ENCODE measurements at places on chromosomes 3 and 15.

DNA sequence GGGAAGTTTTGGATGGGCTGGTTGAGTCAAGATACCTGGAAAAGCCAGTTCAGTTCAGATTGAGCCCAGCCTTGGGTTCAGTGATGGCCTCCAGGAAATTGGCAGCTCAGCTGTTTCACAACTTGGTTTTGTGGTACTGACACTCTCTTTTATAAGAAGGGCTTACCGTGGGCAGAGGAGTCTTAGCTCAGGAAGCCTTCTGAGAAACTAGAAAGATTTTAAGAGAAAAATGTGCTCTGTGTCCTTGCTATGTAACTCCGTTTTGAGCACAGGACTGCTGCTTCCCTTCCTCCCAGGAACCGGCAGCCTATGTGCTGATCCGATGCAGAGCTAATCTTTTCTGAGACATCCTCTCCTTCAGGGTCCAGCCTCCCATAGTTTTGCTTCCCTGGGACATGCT is 46.6 kb upstream of the RASGRP1 start:
- DNase-seq, result no peak

- DNase-seq, result no peak
Measured at GRCh38 chr3:128597900-128598299, 52.7 kb downstream of the RPN1 start.

DNA sequence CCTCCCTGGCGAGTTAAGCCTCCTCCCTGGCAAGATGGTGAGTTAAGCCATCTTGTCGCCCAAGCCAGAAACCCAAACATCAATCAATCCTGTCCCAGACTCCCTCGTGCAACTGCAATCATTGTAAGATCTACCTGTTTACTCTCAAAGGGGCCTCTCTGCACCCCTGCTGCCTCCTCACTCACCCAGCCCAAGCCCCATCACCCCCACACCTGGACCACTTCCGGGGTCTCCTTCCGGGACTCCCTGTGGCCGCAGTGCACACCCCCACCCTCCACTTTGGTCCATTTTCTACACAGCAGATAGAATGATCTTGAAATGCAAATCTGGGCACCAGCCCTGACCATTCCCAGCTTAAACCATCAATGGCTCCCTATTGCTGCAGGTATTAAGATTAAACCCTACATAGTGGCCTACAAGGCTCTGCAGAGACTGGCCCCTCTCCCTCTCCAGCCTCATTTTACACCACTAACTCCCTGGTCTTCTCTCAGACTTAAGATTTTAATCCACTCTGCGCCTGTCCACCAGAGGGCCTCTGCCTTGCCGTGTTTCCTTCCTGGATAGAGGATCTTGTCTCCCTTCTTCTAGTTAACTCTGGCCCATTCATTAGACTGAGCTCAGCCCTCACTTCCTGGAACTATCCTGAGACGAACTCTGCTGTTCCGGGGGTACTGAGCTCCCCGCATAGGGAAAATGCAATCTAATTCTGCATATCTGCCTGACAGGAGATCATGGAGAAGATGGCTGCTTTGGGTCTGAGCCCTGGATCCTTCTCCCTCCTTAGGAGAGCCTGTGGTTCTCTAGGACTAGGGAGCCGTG is 41.9 kb upstream of the SLC6A1 start:
- no peak for DNase-seq

DNA sequence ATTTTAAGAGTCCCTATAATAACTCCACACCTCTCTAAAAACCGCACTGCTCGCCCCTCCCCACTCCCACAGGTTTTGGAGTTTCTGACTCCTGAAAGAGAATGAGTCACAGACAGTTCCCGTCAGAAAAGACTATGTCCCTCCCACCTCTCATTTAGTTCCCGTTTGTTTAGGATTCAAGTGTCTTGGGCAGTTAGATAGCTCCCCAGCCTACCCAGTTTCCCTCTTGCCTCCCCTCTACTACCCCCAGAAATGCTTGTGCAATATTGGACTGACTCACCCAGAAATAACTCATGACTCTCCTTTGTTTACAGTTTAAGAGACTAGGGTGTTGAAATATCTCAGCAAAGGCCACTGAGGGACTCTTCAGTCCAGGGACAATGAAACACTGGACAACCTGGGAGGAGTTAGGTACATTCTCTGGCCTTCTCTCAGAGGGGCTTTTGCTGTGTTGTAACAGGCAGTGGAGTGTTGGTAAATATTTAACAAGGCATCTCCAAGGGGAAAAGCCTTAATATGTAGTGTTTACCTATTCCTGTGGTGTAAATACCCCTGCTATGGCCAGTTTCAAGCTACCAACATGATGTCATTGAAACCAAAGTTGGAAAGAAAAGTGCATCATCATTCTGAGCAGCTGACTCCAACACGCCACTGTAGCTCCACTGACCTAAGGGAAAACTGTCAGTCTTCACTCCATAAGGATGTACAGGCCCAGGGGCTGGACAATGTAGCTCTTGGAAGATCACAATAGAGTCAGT is 96.1 kb upstream of the CHD2 start:
- no peak for DNase-seq

- DNase-seq, result no peak
Measured at GRCh38 chr3:112675943-112676535, 35.1 kb upstream of the CCDC80 start.

DNA sequence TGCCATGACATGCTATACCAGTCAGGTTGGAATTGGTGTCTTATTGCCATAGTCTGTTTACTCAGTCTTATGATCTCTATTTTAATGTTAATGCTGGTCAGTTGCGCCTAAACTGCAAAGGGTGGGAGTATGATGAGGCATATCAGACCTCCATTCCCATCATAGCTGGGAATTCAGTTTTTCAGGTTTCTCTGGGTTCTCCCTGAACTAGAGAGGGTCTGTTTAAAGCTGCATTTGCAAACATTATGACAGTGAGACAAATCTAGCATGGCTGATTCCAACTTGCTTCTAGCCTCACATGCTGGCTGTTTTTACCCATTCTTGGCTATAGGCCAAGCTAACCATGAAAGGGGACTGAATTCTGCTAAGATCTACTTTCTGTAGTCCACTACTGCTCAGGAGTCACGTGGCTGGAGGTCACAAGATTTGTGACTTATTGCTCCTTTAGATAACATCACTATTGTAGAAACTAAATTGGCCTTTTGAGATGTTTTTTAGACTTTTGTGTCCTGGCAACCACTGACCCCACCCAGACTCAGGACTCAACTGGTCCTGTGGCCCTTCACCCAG is 96.5 kb downstream of the TGFBR2 start:
- DNase-seq, result no peak

DNA sequence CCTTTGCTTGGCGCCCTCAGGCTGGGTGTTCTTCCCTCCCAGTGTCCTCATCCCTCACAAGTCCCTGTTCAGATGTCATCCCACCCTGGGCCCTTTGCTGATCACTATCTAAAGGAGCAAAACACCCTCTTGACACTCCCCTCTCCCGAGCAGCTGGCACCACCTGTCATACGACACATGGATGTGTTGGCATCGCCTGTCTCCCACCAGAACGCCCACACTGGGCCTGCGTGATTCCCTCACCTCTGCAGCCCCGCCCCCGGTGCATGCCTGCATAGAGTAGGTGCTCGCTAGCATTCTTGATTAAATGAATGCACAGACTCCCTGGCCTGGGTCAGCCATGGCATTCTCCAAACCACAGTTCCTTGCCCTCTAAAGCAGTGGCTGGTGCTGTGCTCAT is 75.8 kb downstream of the DNAJB8 start:
- DNase-seq, result no peak

DNA sequence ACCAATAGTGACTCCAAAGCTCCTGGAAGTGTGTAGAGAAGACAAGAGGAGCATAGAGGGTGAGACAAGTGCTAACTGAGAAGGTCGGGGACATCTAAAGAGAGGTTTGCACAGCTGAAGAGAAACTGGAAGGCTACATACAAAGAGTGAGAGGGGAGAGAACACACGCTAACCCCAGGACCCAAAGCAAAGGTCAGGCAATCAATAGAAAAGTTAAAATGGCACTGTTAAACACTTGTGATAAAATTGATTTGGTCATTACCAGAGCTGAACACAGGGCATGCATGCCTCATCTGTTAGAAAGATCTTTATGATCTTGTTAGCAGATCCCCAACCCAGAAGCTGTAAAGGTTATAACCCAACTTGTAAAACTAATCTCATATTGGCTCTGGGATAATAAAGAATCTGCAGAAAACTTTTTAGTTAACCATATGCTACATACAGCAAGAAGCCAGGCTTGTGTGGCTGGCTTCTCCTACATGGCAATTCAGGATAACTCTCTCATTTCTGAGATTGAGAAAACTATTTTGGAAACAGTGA is 212.6 kb upstream of the ICE2 start:
- no peak for DNase-seq

DNA sequence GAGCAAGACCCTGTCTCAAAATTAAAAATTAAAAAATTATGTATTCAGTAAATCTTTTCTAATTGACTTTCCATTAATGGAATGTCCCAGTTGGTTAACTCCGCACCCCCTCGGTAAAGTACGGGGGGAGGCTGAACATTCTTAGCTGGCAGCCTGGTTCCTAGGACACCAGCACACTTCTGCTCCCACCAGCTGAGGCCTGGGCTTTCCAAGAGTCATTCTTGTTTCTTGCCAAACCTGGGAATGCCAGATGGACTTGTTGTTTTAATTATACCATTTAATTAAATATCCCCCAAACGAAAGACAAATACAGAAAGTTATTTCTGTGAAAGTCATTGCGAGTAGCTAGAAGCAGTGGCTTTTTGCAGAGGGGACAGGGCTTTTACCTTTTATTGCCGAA is 179.4 kb downstream of the VGLL4 start:
- DNase-seq, result no peak
